ENCODE measurements at places on chromosomes 12 and 14. TPM values are rescaled to one million over a fixed set of nuclear protein-coding genes. Genes with fewer than 3 reads are reported as not detected.

- H3K27ac ChIP-seq = no peak overlapping the region
- H3K4me1 ChIP-seq = no peaks in the 10 kb centered on the region
- H3K27me3 ChIP-seq = no peaks in the 10 kb centered on the region
These were observed 1358.8 kb upstream of the TMEM132C start for GRCh38 chr12:126907900-126908764.

DNA sequence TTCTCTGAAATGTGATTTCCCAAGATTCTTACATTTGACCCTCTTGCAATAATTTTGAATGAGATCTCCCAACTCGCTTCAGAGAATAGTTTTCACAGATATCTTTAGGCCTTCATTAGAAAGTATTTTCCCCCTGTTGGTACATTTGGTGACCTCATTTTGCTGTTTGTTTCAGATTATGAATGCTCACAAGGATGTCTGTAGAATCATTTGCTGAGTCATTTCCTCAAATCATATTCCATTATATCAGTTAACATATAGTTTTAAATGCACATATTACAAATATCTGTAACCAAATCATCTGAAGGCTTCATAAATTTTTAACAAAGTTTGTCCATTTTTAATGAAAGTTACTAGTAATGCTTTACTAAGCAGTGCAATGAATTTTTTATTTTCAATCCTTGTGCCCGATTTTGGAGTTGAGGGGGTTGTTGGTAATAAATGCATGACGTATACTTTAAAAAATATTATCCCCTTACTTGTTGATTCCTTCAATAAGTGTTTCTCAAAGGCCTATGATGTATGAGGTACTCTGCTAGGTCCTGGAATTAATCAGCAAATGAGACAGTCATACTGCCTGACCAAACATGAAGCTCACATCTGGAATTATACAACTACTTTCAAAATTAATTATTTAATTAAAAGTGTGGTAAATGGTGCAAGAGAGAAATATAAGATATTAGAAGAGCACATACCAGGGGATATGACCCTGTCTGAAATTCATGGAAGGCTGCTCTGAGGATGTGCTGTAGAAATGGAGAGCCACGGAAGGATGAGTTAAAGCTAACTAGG lies 126.9 kb upstream of the RAP1B start:
- no peaks in the 10 kb centered on the region for H3K4me1 ChIP-seq
- no peak overlapping the region for H3K27ac ChIP-seq
- no peak overlapping the region for H3K4me3 ChIP-seq
- DNase-seq = peak; percentile 34
- no peaks in the 10 kb centered on the region for H3K27me3 ChIP-seq
- H3K36me3 ChIP-seq = no peaks in the 10 kb centered on the region

Gene TRMT61A
- total RNA-seq = 10.6 TPM

Gene RGS6
- not detected for total RNA-seq

GRCh38 chr12:91746976-91747375 lies 398.7 kb downstream of the BTG1 start:
- no peaks in the 10 kb centered on the region for H3K27me3 ChIP-seq
- H3K36me3 ChIP-seq = no peaks in the 10 kb centered on the region
- H3K27ac ChIP-seq = no peak overlapping the region
- no peak overlapping the region for H3K4me3 ChIP-seq

DNA sequence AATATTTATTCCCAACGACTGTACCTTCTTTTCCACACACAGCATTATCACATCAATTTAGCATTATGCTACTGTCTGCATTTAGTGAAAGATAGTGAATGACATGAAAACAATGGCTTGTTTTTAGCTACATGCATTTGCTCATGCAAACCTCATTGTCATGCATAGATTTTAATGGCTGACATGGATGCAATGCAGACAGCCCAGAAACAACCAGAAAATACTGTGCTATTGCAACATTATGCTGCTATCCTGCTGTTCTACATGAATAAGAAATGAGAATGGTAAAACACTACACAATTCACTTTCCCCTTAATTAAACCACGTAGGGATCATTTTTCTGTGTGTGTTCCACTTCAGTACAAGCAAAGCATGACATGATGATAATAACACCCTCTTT lies 90.8 kb downstream of the LIN7A start:
- no peak overlapping the region for H3K27ac ChIP-seq
- H3K4me1 ChIP-seq = no peaks in the 10 kb centered on the region
- no peak overlapping the region for H3K4me3 ChIP-seq
- DNase-seq = no peak
- H3K36me3 ChIP-seq = no peaks in the 10 kb centered on the region

All from fibroblast of lung (primary cell).